Non-pigmented ciliary epithelial cell (primary cell): ENCODE measurements at places on chromosomes 7 and 10.

- DNase-seq = no peak
Observed at GRCh38 chr10:95653895-95654294, 2.6 kb downstream of the ALDH18A1 start.

- DNase-seq = no peak
Observed at GRCh38 chr7:4073750-4074149, 608.3 kb upstream of the FOXK1 start.

- DNase-seq = no peak
Observed at GRCh38 chr10:12201543-12201942, 5.6 kb downstream of the CDC123 start.

- DNase-seq = no peak
Observed at GRCh38 chr7:32335107-32335506, 155.1 kb downstream of the LSM5 start.

DNA sequence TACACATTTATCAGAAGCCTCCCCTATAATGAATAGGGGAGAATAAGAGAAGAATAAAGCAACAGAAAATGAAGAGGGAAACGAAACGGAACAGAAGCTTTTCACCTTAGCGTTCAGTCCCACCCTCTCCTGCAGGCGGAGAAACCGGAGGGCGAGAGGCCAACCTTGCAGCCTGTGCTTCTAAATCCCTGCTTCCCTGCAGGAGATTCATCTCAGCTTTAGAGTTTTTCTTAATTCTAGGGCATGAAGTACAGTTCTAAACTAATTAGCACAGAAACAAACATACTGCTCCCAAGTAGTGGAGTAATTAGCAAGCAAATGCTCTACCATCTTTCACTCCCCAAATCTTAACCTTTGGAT, 107.2 kb downstream of the CUBN start:
- DNase-seq = no peak
